ENCODE measurements at places on chromosomes 2 and 18.

- DNase-seq = no peak
These were observed 80.9 kb downstream of the SH3RF3 start for GRCh38 chr2:109209941-109210340.

DNA sequence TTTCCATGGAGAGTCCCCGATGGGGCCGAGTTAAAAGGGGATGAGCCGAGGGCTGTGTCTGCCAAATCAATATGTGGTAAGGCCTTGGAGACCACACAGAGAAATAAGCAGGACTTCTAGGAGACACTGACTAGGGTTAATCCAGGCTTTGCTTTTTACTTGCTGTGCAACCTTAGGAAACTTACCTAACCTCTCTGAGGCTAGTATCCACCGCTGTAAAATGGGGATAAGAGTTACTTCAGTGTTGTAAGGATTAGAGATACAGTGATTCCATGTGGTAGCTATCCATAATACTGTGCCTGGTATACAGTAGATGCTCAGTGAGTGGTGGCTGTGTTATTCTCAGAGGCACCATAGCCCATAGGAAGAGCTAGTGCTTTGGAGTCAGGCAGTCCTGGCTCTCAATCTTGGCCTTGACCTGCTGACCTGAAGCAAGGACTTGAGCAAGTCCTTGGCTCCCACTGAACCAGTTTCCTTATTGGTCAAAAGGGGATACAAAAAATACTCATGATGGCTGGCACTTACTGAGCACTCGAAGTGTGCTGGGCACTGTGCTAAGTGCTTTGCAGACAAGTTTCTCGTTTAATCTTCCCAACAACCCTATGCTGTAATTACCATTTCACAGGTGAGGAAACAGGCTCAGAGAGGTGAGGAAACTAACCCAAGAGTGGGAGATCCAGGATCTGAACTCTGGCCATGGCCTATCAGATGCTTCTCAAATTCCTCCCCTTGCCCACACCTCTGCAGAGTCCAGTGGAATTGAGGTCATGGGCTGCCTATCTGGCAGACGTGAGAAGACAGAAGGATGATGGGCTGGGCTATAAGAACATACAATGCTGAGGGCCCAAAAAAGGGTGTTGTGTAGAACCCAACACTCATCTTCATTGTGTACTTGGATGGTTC lies 12.0 kb upstream of the DES start:
- no peak for DNase-seq

DNA sequence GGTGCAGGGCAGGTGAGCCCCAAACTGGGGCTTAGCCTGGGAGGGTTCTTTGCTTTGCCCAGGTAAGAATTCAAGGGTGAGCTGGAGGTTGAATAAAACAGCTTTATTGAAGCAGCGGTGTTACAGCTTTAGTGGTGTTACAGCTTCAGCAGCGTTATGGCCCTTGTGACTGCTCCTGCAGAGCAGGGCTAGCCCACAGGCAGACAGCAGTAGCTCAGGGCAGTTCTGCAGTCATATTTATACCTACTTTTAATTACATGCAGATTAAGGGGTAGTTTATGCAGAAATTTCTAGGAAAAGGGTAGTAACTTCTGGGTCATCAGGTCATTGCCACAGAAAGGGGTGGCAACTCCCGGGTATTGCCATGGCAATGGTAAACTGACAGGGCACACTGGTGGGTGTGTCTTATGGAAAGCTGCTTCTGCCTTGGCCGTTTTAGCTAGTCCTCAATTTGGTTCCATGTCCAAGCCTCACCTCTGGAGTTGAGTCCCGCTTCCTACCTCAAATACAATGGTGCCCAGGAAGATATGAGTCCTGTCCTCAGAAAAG lies 78.2 kb downstream of the THNSL2 start:
- no peak for DNase-seq

DNA sequence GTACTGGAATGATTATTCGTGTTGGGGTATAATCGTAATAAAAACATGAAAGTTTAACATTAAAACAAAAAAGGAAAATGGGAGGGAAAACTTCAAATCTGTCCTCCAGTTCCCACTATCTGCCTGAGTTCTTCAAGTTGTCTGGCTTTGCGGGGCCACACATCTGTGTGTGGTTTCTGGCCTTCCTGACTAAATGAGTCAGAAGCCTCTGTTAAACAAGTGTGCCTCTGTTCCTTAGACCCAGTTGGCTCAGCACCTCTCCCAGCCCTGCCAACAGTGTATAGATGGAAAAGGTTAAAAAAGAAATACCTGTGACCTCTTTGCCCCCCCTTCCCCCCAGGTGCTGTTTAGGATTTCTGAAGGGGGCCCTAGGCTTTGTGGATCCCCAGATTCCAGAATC lies 30.2 kb downstream of the XDH start:
- DNase-seq = no peak

DNA sequence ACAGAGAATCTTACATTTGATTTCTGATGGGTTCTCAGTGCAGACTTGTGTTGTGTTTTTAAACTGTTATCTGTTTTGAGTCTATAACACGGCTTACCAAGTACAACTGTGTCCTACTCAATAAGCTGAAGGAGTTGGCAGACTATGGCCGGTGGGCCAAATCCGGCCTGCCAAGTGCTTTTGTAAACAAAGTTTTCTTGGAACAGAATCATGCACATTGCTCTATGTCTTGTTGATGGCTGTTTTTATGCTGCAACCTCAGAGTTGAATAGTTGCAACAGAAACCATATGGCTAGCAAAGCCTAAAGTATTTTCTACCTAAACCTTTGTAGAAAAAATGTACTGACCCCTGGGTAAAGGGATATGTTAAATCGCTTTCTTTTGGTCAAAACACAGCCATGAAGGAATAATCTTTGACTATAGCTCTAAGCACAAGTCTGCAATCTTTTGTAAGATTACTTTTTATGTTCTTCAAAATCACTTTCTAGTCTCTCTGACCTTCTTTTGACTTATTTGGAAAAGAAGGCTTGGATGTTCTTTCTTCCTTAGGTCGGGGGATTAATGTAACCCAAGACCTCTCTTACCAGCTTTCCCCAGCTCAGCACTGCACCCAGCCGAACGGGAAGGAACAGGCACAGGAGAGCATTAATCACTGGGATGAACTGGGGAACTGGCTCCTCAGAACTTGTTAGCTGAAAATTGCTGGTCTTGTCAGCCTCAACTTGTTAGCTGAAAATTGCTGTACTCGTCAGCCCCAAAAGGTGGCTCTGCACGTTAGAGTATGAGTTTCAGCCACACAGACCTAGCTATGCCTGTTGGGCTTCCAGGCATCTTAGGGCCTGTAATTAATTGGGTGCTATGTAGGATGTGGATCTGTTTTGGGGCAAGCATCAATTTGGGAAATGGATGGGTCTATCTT lies 75.4 kb downstream of the CD8B2 start:
- no peak for DNase-seq

DNA sequence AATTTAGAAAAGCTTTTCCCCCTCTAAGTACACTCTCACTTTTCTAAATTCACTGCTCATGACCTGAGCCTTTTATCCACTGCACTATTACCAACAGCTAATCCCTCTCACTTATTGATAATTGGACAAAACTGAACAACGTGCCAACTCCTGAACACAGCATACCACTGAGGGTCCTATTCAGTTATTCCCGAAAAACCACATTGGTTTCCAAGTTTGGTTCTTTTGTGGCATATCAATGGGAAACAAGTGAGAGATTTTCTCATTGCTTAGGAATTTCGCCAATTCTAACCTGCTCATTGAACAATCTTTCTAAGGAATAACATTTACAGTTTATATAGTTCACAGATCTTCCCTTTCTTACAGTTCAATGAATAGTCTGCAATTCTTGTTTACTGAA lies 977.4 kb downstream of the TMEM182 start:
- no peak for DNase-seq

- no peak for DNase-seq
These were observed 122.1 kb downstream of the RPIA start for GRCh38 chr2:88813612-88814011.

DNA sequence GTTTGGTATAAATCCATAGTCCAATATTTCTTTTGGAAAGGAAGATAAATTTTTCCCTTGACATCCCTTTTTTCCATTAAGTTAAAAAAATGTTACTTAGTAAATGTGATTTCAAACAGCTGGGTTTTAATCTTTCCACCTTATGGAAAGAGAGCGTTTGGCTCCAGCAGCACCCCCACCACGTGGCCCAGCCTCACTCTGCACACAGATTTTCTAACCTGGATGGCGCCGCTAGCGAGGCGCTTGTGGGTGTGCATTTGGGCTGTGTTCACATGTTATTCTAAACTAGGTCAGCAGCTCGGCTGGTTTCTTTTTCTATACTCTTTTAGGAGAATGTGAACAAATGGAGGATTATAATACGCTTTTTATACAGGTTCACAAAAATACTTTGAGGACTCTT lies 218.0 kb downstream of the LDLRAD4 start:
- no peak for DNase-seq

DNA sequence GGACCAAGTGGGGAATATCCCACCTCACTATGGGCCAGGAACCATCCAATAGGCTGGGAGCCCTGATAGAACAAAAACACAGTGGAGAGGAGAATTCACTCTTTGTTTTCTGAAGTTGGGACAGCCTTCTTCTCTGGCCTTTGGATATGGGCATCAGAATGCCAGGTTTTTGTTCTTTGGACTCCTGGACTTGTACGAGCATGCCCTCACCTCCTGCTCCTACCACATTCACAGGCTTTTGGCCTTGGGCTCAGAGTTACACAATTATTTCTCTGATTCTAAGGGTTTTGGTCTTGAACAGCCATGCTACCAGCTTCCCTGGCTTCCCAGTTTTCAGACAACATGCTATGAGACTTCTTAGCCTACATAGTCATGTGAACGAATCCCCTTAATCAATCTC lies 732.9 kb upstream of the VRK2 start:
- no peak for DNase-seq

- DNase-seq = no peak
These were observed 162.7 kb downstream of the INHBB start for GRCh38 chr2:120508567-120509041.

- DNase-seq = no peak
These were observed 25.5 kb downstream of the B4GALT6 start for GRCh38 chr18:31658670-31659575.

- DNase-seq = no peak
These were observed 66.9 kb upstream of the MAP3K20 start for GRCh38 chr2:173008786-173009185.

- DNase-seq = no peak
These were observed 180.4 kb downstream of the MBD5 start for GRCh38 chr2:148201075-148202004.

DNA sequence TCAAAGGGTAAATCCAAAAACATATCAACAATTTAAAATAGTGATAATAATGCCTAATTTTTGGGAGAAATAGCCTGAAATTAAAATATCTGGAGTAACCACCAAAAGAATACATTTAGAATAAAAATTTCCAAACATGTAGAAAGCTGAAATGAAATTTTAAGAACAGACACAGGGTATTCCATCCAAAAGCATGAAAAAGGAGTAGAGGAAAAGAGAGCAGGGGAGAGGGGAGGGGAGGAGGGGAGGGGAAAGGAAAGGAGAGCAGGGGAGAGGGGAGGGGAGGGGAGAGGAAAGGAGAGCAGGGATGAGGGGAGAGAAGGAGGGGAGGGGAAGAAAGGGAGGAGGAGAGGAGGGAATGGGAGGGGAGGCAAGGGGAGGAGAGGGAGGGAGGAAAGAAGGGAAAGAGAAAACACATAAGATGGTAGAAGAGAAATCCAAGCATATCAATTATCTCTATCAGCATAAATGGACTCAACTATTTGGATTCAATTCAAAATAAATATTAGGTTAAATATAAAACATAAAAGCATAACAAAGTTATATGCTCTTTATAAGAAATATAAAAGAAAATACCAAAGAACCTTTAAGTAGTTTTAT lies 141.1 kb downstream of the ZNF385B start:
- no peak for DNase-seq

GRCh38 chr2:103743195-103743594 lies 981.4 kb downstream of the TMEM182 start:
- no peak for DNase-seq

DNA sequence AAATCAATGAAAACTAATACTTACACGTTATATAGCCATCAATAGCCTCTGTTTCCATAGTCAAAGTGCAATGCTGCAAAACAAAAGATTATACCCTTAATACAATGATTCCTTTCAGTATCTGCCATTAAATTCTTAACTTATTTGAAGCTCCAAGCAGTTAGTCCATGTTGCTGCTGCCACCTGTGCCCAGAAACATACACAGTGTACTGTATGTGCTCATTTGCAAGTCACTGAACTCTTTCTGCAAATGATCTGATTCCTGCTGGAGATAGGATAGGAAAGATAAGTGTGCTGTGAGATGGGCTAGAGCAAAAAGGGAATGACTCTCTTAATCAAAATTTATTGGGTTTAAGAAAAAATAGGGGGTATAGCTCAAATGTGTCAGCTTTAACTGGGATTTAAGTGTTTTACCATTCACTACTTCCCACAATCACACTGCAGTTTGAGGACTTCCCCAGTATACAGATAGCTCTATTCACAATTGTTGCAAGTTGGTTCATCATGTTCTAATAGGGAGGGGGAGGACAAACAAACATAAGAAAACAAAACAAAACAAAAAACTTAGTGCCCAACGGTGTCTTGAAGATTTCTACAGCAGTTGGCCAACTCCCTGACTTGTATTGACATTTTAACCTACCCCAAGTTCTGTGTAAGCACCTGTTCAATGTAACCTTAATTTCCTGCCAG lies 2.7 kb downstream of the IKZF2 start:
- DNase-seq = no peak

GRCh38 chr2:187499941-187500532 lies 52.0 kb upstream of the CALCRL start:
- no peak for DNase-seq

DNA sequence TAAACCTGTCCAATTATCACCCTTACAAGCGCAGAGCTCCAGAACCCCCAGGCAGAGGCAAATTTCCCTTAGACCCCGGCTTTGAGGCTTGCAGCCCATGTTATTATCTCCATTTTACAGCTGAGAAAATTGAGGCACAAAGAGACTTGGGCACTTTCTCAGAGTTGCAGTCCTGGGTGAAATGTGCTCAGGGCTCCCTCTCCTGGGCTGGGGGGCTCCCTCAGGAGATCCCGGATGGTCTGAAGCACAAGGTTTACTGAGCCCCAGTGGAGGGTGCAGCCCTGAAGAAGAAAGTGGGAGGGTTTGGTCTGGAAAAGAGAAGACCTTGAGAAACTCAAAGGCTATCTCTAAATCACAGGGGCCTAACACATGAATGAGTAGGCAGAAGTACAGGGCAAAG lies 156.6 kb downstream of the CYRIA start:
- no peak for DNase-seq

DNA sequence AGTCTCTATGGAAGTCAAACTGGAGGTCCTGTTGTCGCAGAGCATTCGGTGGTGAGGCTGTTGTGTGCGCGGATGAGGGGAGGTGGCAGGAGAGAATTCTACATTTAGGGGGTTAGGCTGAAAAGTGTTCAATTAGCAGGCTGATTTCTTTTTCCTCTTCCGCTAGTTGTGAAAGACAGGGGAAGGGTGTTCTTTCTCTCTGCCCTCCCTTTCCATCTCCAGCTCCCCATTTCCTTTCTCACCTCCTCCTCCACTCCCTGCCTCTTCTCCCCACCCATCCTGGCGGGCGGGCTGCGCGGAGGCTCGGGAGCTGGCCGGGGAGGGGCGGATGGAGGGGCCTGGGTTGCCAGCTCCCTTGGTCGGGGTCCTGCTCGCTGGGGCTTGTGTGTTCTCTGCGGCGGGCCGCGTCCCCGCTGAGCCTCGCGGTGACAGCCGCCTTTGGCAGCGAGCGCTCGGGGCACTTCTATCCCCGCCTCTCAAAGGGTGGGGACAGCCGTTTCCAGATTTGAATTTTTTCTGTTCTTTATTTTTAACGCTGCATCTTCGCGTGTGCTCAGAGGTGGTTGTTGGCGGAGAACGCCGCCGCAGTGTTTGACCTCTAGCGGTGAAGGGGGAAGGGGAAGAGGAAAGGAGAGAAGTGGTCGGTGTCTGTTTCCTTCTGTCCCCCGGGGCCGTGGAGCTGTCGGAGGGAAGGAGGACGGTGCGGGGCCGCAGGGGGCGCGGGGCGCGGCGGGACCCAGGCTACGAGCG lies 3.6 kb downstream of the SOX11 start:
- no peak for DNase-seq
